HS-27A (cell line): ENCODE measurements at places on chromosomes 13 and 19.
A peak's percentile ranks its signal among the peaks of the same experiment; 100 is the strongest.

DNA sequence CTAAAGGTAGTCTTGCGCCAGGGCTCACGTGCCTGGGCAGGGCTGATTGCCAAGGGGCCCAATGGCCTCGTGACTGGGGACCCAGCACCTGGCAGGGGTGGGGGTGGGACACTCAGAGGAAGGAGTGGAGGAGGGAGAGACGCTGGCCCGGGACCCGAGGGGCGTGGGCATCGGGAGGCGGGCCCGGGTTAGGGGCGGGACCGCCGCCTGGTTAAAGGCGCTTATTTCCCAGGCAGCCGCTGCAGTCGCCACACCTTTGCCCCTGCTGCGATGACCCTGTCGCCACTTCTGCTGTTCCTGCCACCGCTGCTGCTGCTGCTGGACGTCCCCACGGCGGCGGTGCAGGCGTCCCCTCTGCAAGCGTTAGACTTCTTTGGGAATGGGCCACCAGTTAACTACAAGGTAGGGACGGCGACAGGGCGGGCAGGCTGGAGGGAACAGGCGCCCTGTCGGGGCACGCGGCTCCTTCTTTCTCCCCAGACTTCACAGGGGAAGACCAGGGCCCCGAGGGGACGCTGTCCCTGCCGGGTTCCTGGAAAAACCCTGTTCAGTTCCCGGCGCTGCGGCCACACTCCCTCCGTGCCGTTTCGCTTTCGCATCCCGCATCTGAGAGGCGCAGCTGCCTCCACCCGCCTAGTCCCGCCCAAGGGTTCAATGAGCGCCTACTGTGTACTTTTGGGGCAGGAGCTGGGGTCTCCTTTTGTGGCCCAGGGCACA is at the start of gene IFI30:
IFI30 (plus strand) TSS at position 242 of the 717 bp plus-strand sequence; CDS start at position 271, 29 bp downstream.
- no peak for DNase-seq

- no peak for DNase-seq
Measured at GRCh38 chr19:4173479-4174212, 8.7 kb downstream of the SIRT6 start.

DNA sequence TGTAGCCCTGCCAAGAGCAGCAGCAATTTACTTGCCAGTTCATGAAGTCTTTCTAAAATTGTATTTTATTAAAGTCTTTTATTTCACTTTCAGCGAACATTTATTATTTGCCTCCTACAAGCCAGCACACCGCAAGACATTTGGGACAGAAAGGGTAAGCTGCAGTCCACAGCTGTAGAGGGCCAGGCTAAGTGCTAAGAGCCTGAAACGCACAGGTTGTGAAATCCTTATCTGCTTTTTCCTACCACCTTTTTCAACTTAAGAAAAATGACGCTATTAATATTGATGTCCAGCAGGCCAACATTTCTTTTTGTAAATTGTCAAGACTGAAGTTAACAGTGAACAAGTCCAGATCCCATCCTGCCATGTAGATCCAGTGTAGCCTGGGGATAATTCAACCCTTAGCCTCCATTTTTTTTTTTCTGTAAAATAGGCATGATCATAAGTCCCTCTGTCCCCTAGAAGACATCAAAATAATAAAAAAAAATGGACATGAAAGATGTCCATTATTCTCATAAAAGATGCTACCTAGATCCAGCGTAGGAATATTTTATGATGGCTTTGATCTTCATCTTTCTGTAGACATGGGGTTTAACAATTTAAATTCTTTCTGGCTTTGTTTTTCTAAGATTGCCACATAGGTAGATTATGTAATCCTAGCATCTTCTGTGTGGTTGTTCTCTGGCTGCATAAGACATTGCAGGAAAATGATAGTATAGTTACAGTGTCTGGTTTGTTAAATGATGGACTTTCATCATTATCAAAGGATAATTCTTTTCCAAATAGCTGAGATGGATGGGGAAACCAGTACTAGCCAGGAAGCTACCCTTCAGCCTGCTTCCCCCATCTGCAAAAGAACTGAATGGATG is 128.4 kb downstream of the SHISA2 start:
- no peak for DNase-seq

- DNase-seq, result peak; percentile 26
Measured at GRCh38 chr13:99150575-99151361, 49.9 kb upstream of the UBAC2 start.

DNA sequence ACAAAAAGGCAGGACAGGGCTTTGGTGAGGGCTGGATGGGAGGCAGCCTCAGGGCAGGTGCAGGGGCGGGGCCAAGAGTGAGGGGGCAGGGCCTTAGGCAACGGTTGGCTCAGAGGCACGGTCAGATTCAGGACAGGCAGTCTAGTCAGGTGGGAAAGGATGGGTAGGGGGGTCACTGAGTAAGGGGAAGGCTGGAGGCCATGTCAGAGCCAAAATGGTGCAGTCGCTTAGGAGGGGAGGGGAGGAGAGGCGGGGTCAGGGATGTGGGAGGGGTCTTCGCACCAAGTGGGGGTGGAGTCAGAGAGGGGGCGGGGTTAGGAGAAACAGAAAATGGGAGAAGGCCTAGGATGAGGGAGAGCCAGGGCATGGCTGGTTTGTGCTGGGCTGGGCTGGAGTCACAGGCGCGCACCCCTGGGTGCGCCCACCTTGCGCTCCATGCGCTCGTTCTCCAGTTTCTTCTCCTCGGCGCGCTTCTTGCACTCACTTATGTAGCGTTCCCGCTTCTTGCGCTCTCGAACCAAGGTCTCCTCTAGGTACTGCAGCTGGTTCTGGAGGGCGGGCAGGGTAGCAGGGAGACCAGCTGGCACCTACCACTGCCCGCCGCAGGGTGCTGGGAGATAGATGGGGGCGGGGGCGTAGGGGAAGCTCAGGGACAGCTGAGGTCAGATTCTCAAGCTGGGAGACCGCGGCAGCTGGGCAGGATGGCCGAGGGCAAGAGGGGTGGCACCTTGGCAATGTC is 6.8 kb upstream of the RGL3 start:
- DNase-seq, result no peak

DNA sequence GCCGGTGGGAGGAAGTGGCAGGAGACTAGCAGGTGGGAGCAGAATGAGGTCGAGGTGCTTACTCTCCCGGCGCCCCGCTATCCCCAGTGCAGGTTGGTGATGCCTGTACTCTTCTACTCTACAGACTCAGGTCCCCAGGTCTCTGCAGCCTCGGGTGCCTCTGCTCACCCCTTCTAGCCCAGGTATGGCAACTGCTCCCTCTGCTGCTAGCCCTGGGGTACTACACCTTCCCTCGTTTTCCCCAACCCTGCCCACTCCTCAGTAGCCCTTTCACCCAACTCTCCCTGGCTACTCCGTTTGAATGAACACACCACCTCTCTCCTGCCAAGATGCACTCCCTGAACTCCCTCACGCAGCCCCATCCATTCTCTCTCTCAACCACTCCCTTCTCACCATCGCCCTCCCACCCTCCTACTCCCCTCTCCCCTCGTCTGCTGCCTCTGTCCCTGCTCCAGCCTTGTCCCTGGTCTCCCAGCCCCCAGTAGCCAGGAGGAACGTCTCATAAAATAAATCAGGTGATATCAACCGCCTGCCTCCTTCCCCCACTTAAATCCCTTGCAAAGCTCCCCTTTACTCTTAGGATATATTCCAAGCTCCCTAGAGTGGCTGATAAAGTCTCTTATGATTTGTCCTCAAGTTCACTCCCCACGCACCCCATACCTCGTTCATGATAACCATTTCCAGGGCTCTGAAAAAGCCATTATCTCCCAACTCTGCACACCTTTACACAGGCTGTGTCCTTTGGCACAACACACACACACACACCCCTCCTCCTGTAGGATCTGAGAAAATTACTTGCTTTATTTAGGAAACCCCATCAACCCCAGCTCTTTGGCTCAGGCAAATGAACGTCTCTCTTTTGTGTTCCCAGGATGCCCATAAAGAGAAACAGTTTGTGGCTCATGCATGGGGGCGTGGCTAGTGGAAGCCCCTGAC is 8.2 kb upstream of the MEIS3 start:
- DNase-seq, result peak; percentile 52

- no peak for DNase-seq
Measured at GRCh38 chr13:100815476-100816046, 141.0 kb upstream of the TMTC4 start.

- no peak for DNase-seq
Measured at GRCh38 chr19:16141043-16141442, 2.4 kb upstream of the HSH2D start.

GRCh38 chr19:29714371-29714952 is 599 bp downstream of the C19orf12 start:
- DNase-seq, result no peak

- no peak for DNase-seq
Measured at GRCh38 chr13:96762876-96763275, 231.4 kb downstream of the OXGR1 start.

- DNase-seq, result no peak
Measured at GRCh38 chr13:107102676-107103075, 534.7 kb upstream of the ARGLU1 start.

DNA sequence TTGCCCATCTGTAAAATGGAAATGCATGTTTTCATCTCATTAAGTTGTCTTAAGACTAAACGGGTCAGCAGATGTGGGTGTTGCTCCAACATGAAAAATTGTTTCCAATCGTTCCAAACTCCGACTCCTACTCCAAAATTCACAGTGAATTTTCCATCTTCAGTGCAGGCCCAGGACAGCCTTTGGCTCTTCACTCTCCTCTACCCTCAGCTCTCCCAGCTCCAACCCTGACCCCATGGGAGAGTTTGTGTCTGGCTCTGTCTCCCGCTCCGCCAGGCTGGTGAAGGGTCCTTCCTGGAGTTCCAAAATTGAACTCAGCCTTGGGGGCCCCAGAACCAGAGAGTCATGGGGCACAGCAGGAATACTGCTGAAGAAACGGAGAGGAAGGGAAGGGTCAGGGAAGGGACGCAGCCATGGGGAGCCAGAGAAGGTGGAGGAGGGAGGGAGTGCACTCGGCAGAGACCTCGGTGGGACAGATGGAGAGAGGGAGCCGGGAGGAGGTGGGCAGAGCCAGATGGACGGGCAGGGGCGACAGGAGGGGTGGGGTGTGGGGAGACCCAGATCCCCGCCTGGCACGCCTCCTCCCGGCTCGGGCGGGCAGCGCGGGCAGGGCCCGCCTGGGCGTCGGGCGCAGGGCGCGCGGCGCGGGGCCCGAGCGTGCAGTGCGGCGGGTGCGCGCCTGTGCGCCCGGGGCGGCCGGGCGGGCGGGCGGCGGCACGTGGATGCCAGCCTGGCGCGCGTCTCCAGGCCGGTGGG is 45.6 kb downstream of the CELF5 start:
- no peak for DNase-seq

- no peak for DNase-seq
Measured at GRCh38 chr19:11633223-11633622, 35.9 kb downstream of the ZNF627 start.

- no peak for DNase-seq
Measured at GRCh38 chr13:87792878-87793277, 121.7 kb downstream of the SLITRK5 start.

- DNase-seq, result no peak
Measured at GRCh38 chr13:94433055-94433961, 46.2 kb downstream of the DCT start.
